ENCODE measurements at places on chromosomes 13 and 19.

DNA sequence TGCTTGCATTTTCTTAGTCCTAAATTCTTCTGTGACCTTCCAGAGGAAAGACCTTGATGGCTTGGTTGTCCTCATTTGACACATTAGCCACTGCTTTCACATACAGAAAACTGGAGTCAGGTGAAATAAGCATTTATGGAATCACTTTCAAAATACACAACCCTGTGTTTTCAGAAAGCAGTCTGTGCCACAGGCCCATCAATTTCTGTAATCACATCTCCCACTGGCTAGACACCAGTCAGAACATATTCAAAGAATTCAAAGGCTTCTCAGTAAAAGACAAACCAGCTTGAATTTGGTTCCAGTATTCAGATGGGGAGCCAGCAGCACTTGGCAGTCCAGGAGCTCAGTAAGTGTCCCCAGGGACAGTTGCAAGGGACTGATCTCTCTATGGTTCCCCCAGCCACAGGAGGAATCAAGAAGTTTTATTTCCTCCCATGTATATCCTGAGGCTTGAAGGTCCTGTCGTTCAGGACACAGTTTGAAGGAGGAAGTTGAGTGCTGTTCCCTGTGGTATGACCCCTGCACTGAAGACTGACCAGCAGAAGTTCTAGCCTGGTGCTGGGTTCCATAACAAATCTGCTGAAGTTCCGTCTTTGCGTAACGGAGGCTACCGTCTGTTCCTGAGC lies 214.3 kb downstream of the FOXO1 start:
- DNase-seq, result no peak

DNA sequence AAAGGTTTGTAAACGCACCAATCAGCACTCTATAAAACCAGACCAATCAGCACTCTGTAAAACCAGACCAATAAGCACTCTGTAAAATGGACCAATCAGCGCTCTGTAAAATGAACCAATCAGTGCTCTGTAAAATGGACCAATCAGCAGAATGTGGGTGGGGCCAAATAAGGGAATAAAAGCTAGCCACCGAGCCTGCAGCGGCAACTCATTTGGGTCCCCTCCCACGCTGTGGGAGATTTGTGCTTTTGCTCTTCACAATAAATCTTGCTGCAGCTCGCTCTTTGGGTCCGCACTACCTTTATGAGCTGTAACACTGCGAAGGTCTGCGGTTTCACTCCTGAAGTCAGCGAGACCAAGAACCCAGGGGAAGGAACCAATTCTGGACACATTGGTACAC lies 28.0 kb downstream of the ZNF175 start:
- DNase-seq, result no peak

GRCh38 chr19:40607311-40608239 lies 6.4 kb downstream of the LTBP4 start:
- DNase-seq, result no peak

- DNase-seq, result no peak
These were observed 6.0 kb downstream of the PNMA8B start for GRCh38 chr19:46489445-46490272.

DNA sequence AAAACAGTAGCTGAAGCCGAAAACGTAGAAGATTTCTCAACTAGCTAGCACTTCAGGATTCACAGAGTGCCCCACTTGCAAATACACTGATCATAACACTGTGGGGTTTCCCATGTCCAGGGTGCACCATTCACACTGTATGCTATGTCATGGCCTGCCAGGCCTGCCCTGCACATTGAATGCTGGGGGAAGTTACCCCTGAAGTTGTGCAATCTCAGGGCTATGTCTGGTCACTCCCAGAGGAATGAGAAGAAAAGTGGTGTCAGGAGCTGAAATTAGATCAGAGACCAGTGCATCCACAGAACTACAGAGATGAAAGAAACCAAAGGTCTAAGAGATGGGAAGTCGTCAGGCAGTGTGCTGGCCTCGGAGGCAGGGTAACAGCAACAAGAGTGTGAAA lies 196.8 kb downstream of the RAP2A start:
- no peak for DNase-seq

GRCh38 chr13:39542361-39542760 lies 60.6 kb downstream of the LHFPL6 start:
- DNase-seq, result no peak

DNA sequence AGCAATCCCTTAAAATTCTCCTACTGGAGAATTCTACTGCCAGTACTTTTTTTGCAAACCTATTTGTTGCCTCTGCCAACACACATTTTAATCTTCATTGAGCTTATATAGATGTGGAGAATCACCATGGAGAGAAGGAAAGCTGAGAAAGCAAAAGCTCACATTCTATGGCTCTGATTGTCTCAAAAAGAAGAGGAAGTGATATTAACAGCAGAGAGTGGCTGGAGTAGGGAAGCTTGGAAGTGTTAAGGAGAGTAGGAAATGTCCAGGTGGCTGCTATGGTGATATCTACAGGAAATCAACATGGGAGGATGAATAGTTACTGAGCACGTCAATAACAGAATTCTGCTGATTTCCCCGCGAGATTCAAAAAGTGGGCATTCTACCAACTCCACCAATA lies 78.8 kb upstream of the TDRD3 start:
- DNase-seq, result no peak

DNA sequence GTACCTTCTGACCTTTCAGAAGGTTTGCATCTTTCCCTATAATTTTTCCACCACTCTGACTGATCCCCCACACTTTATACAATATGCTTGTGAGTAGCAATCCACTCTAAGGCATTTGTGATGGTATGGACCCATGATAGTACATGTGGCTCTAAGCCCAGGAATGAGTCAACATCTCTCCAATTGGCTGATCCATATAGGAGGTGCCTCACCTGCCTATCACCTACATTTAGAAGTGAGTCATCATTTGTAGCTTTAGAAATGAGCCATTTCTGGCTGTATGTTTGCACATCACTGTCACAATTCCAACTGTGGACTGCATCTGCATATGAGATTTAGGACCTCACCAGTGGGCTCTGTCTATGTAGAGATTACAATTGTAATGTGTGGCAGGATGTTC lies 133.1 kb upstream of the ZNF91 start:
- DNase-seq, result no peak
